ENCODE measurements at places on chromosomes 7 and 10.

DNA sequence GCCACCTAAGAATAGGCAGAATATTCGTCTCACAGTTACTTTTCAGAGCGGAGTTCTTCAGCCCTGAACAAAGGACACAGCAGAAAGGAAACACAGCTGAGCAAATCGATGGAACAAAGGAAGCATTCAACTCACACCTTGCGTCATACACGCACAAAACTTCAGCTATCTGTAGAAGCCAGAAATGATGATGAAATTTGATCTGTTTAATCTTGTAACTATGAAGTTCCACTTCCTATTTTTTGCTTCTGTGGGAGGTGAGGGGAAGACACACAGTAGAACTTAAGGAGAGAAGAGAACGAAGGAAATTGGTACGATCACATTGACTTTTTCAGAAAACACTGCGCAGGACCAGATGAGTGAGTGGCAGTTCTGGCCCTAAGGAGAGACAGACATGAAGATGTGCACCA is 26.2 kb downstream of the FAM171A1 start:
- DNase-seq, result no peak

- no peak for DNase-seq
These were observed 109.9 kb downstream of the SORCS1 start for GRCh38 chr10:107054469-107055156.

GRCh38 chr7:28503396-28503795 is 91.1 kb downstream of the CREB5 start:
- DNase-seq, result no peak

GRCh38 chr10:24254180-24254579 is 45.2 kb downstream of the KIAA1217 start:
- DNase-seq, result no peak

GRCh38 chr7:101754424-101755159 is 62.8 kb upstream of the CUX1 start:
- DNase-seq, result no peak

GRCh38 chr10:34808801-34809745 is 6.0 kb downstream of the PARD3 start:
- DNase-seq, result no peak

DNA sequence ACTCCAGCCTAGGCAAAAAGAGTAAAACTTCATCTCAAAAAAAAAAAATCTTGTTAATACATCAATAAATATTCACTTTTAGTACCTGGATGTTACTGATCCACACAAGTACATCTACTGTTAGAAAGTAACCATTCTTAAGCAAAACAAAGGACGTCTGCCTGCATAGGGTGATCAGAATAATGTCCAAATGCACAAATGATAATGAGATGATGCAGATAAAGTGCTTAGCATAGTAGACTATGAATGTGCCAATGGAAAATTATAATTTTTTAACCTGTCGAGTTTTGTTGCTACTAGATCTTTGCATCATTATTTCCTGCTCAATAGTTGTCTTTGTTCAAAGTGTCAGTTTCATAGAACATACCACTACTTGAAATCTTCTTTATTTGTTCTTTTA is 109.6 kb upstream of the IMMP2L start:
- no peak for DNase-seq

GRCh38 chr10:44828508-44829142 is 82.5 kb upstream of the TMEM72 start:
- no peak for DNase-seq

- no peak for DNase-seq
These were observed 154.1 kb downstream of the USP6NL start for GRCh38 chr10:11457336-11457735.

DNA sequence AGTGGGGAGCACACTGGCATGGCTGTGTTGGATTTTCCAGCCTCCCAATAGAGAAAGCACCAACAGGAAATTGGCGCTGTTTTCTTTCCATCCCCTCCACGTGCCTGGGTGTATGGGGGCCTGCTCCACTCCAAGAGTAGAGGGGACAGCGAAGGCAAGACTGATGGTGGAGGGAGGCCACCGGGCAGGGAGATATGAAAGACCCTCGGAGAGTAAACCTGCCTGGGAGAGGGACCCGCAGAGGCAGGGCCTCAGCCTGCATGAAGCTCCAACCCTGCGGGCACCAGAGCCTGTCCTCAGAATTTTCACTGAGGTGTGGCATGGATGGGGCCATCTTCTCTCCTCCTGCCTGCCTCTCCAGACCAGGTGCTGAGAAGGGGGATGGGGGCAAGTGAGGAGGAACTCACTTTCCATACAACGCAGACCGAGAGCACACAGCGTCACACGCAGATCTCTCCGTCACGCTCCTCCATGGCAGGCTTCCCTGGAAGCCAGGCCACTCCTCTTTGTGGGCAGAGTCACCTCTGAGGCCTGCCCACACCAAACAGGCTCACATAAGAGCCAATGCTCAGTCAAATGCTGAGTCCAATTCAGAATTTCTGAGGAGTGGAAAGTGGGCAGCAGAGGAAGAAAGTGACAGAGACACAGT is 18.8 kb downstream of the ANXA11 start:
- peak; percentile 37 for DNase-seq

- no peak for DNase-seq
These were observed 288.8 kb upstream of the NFE2L3 start for GRCh38 chr7:25863005-25863728.

- no peak for DNase-seq
These were observed 51.3 kb downstream of the USP6NL start for GRCh38 chr10:11560076-11560709.

GRCh38 chr10:59757966-59758365 is 4.7 kb upstream of the MRLN start:
- no peak for DNase-seq

DNA sequence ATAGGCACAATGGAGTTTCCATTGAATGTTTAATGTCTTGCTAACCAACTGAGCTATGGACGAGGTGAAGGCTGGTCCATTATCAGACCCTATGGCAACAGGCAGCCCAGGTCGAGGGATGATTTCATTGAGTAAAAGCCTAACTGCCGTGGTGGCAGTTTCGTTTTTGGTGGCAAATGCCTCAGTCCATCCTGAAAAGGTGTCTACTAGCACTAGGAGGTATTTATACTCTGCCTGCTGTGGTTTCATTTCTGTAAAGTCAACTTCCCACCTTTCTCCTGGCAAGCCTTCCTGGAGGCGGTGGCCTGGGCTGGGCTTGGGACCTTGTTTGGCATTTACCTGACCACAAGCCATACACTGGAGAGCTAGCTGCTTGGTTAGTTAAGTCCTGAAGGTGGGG is 75.8 kb downstream of the PRR15 start:
- no peak for DNase-seq

GRCh38 chr10:15453457-15453856 is 82.4 kb upstream of the FAM171A1 start:
- DNase-seq, result no peak

- DNase-seq, result no peak
These were observed 43.1 kb upstream of the CTTNBP2 start for GRCh38 chr7:117916309-117916708.

GRCh38 chr7:65307651-65308299 is 65.9 kb upstream of the ZNF92 start:
- no peak for DNase-seq

- DNase-seq, result no peak
These were observed 20.0 kb upstream of the SMO start for GRCh38 chr7:129168231-129169021.

DNA sequence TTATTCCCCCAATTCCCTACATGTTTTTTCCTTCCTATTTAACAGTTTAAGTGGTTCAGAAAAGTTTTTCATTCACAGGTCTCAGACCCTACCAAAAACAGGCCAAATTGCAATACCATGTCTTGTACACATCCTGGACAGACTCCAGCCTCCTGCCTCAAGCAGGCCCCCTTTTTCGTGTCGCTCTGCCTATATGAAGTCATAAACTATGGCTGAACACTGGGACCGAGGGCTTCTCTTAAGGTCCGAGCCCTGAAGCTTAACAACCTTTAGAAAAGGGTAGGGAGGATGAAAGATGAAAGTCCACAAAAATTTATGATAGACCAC is 1.4 kb downstream of the FBXW4 start:
- DNase-seq, result no peak

DNA sequence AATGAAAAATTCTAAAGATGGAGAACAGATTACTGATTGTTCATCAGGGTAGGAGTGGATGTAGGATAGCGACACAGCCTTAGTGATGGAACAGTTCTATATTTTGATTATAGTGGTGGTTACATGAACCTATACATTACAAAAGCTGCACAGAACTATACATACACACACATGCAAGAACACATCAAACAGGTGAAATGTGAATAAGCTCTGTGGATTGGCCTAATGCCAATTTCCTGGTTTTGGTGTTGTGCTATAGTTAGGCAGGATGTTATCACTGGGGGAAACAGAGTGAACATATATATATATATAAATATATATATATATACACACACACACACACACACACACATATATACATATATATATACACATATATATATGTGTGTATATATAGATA is 76.4 kb upstream of the PIK3CG start:
- no peak for DNase-seq

DNA sequence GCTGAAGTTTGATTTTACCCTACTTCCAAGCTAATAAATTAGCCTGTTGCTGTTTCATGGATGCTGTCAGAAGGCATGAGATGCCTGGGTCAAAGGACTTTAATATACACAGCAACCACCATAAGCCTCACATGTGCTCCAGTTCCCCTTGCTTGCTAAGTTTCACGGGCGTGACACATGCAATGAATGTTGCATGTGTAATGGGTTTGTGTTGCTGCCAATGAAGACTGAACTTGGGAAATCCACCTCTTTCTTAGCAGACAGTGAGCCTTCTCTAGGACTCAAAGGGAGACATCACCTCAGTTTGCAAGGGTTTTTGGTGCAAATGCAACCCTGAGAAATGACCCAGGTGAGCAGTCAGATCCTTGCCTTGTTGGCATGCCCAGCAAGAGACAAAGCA is 505.5 kb upstream of the PODXL start:
- no peak for DNase-seq

DNA sequence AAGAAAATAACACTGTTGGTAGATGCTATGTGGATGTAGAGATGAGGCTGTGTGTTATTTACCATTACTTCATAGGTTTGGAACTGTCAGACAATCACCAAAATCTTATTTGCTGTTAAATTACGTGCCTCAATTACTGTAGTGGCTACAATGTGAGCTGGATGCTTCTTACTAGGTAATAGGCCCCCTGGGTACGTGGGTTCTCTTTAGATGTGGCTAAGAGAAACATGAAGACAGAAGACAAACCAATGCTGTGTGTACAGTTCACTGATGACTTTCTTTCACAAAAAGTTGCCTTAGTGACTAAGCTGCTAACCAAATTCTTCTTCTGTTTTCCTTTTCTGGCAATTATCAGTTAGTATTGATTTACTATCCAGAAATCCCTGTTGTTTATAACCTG is 144.6 kb downstream of the SEMA3E start:
- no peak for DNase-seq

- no peak for DNase-seq
These were observed 14.6 kb downstream of the AMZ1 start for GRCh38 chr7:2702594-2702957.

DNA sequence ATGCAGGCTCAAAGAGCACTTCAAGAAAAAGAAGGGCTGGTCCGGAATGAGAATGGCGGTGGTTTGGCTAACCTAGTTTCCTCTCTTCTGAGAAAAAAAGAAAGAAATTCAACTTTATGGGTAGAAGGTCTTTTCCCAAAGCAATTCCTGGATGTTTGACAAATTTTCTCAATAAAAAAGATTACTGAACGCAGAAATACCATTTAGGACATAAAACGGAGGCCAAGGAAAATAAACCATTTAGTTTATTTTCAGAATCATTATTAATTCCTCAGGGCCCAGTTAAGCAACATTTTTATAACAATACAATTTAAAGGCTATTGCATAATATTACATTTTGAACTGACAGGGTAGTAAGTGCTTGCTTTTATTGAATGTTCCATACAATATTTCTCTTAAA is 284.6 kb upstream of the ANKRD30A start:
- DNase-seq, result no peak

DNA sequence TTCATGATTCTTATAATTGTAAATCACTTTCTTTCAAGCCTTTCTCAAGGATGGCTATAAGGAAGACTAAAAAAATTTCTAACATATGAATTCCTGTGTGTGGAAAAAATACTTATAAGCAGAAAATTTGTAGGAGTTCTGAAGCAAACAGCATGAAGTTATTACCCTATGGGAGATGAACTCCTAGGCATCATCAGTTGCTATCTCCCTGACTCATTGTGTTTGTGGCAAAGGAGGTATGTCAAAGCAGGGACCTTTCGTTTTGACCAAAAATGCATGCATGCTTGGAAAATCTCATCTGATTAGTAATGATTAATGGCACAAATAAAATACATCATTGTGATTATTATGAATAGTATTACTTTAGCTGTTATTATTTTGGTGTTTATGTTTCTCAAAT is 59.4 kb downstream of the CALCR start:
- no peak for DNase-seq

DNA sequence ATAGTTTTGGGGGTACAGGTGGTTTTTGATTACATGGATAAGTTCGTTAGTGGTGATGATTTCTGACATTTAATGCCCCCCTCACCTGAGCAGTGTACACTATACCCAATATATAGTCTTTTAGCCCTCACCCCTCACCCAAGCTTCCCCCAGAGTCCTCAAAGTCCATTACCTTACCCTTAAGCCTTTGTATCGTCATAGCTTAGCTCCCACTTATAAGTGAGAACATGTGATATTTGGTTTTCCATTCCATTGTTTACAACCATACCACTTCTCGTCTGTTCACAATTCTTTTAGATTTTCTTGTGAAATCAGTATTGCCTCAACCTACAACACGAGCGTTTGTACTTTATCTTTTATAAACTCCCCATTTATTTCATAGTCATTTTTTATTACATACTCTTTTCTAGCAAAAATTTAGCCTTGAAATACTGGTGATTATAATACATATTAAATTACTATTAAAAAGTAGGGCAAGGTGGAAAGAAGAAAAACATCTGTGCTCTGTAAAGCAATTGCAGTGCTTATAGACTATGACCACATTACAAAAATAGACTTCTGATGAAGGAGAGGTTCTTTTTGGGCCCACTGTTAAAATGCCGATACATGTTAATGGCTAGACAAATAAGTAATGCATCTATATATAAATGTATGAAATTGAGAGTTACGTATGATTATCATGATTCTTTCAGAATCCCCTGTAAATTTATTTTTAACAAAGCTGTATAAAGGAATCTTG is 164.8 kb downstream of the THSD7A start:
- no peak for DNase-seq

- DNase-seq, result no peak
These were observed 53.3 kb downstream of the DNAJB6 start for GRCh38 chr7:157389951-157390730.

GRCh38 chr10:43904844-43905243 is 256.2 kb upstream of the ZNF32 start:
- DNase-seq, result no peak

GRCh38 chr10:6200734-6201515 is 1.8 kb upstream of the PFKFB3 start:
- peak; percentile 9 for DNase-seq
